ENCODE measurements at places on chromosomes 16 and 17.

DNA sequence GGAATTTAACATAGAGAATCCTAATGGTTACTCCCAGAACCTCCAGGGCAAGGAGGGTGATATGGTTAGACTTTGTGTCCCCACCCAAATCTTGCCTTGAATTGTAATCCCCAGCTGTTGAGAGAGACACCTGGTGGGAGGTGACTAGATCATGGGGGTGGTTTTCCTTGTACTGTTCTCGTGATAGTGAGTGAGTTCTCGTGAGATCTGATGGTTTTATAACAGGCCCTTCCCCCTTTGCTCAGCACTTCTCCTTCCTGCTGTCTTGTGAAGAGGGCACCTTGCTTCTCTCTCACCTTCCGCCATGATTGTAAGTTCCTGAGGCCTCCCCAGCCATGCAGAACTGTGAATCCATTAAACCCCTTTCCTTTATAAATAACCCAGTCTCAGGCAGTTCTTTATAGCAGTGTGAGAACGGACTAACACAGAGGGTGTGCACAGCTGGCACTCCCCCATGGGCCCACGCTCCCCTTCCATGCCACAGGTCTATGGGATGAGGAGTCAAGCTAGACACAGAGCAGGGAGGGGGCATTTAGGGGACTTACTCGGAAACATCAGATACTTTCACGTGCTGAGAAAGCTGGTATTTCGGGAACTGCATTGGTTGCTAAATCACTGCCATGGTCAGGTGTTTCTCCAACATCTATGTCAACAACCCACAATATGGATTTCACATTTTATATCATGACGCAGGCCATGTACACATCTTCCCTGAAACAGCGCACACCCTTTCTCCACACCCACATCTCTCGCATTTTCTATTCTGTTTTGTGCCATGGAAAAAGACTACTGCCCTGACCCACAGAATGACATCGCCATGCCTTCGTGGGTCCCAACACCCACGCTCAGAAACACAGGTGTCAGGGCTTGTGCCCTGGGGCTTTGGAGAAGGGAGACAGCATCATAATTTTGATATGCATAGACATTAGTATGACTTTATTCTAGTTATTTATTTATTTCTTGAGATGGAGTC is 199.1 kb upstream of the GSE1 start:
- DNase-seq = no peak

GRCh38 chr16:61237884-61238485 is 798.3 kb downstream of the CDH8 start:
- DNase-seq = no peak

GRCh38 chr17:19904412-19904811 is 36.7 kb upstream of the ULK2 start:
- DNase-seq = peak; percentile 41

DNA sequence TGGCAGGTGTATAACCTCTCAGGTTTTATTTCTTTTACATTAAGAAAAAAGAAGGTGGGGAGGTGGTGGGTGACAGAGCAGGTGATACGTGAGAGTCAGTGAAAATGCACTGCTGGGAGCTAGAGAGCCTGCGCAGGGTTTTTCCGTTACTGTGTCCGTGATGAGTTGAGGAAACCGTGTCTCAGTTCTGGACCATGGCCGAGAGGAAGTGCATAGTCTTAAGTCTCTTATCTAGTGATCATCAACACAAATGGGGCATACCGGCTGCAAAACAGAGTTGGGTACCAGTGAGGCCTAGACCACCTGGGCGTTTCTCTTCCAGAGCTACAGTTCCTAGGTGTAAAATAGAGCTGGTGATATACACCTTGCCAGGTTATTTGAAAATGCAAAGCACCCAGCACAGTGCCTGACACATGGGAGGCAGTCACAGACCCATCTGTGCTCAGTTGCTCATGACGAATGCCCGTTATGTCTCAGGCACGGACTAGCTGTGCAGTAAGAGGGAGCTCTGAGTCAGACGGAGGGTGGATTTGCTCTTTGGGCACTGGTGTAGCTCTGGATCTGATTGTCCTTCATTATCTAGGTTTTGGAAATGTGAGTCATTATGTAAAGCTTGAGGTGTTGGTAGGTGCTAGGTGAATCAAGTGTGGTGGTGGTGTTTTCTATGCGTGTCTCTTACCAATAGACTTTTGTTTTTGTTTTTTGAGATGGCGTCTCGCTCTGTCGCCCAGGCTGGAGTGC is 60.9 kb downstream of the RPTOR start:
- peak; percentile 90 for DNase-seq

DNA sequence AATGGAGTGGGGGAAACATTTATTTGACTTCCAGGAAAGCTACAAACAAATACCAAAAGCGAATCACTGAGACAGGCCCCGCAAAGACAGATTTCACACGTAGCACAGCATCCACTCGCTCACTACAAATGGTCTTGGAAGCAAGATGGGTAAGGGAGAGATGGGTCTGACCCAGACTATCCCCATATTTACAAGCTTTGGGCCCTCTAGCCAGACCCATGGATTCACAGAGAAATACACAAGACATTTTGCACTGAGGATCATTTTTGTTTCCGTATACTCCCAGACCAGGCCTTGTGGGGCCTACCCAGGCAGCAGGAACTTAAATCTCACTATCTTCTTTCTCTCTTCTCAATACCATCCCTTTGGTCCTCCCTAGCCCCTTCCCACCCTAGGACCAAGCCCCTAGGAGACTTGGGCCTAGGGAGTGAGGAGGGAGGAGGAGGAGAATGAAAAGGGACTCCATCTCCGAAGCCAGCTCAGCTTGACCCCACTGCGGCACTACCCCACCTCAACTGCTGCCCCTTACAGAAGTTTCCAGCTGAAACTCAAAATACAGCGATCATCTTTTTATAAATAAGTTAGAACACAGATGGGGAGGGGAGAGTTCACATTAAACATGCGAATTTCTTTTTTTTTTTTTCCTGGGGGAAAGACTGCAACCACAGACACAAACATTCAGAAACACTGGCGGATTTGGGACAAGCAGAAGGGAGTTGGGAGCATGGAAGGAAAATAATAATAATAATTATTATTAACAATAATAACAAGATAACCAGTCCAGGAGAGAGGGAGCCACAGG is 1.4 kb upstream of the HOXB3 start:
- DNase-seq = no peak

DNA sequence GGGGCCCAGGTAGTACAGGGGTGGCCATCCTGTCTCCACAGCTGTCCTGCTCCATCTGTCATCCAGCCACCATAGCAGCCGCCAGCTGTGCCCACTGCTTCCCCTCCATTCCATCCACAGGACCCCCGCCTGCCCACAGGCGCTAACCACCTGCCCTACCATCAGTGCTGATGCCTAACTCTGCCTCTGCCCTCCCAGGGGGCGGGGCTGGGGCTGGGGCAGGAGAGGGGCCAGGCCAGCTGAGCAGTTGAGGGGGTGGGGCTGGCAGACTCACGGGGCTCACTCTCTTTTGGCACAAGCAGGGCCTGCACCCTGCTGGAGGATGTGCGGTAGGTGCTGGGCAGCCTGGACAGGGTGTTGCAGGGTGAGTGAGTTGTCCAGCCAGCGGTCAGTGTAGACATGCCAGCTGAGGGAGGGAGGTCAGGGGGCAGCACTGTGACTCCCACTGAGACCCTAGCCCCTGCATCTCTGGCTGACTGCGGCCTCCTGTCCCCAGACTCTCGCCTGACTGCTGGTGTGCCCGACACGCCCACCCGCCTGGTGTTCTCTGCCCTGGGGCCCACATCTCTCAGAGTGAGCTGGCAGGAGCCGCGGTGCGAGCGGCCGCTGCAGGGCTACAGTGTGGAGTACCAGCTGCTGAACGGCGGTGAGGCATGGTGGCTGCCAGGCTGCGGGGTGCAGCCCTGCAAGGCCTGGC is 9.6 kb downstream of the GALK1 start:
- no peak for DNase-seq
